ENCODE measurements at places on chromosomes 3 and 15. TPM values are rescaled to one million over a fixed set of nuclear protein-coding genes. Genes with fewer than 3 reads are reported as not detected.

Gene GRM2
- 0.07 TPM for total RNA-seq

Gene SCAANT1
- total RNA-seq: not detected

Gene C15orf62
- 0.16 TPM for total RNA-seq

Gene XIRP1
- 0.06 TPM for total RNA-seq

Gene MME
- total RNA-seq: not detected

Gene LRRC31
- not detected for total RNA-seq

Gene GOLGA8K
- total RNA-seq: 0.85 TPM

Gene CCDC13
- total RNA-seq: 0.60 TPM

Gene ANKRD34C
- total RNA-seq: not detected

Gene FAM131A
- total RNA-seq: 10.2 TPM

Gene CLDN16
- total RNA-seq: 0.34 TPM

Gene SH2D7
- not detected for total RNA-seq

Gene PRRT3
- total RNA-seq: 0.66 TPM

Gene HLTF
- total RNA-seq: 16.6 TPM

Gene RTP4
- total RNA-seq: not detected

Gene RBP2
- not detected for total RNA-seq

Gene RYR3
- 0.02 TPM for total RNA-seq

Gene KATNBL1
- 31.4 TPM for total RNA-seq

Gene MLH1
- 57.4 TPM for total RNA-seq

Gene TMEM62
- 9.7 TPM for total RNA-seq

Gene ARID3B
- 3.8 TPM for total RNA-seq

Gene CASR
- total RNA-seq: not detected

Gene CCNB2
- total RNA-seq: 98.5 TPM

Gene DISP2
- total RNA-seq: 1.3 TPM

Gene ERICH6
- total RNA-seq: not detected

Gene CACNA2D2
- total RNA-seq: 0.15 TPM

Gene CSTA
- 0.75 TPM for total RNA-seq

Gene PRR20G
- total RNA-seq: 0.54 TPM

Gene FLNB
- total RNA-seq: 394 TPM

Gene MITF
- 5.8 TPM for total RNA-seq

Gene APOD
- 1.2 TPM for total RNA-seq

Gene ATP2B2
- 0.13 TPM for total RNA-seq

Gene SEMA3B
- 6.6 TPM for total RNA-seq

Gene C2CD4B
- not detected for total RNA-seq

Gene ALG1L2
- not detected for total RNA-seq

Gene SPINK8
- not detected for total RNA-seq

Gene SPRED1
- 9.7 TPM for total RNA-seq

Gene IRAK2
- 18.3 TPM for total RNA-seq

Gene WDR5B
- total RNA-seq: 3.2 TPM

Gene ZNF620
- 1.6 TPM for total RNA-seq

Gene COL6A5
- not detected for total RNA-seq

Gene CLASP2
- total RNA-seq: 16.9 TPM

Gene FBXW12
- not detected for total RNA-seq

Gene USP3
- total RNA-seq: 45.7 TPM

Gene C3orf20
- total RNA-seq: not detected

Gene GMNC
- not detected for total RNA-seq

Gene MYO1E
- total RNA-seq: 249 TPM
